ENCODE measurements at places on chromosomes 2 and 18.

- DNase-seq = no peak
These were observed 10.5 kb upstream of the ZAP70 start for GRCh38 chr2:97702731-97703470.

DNA sequence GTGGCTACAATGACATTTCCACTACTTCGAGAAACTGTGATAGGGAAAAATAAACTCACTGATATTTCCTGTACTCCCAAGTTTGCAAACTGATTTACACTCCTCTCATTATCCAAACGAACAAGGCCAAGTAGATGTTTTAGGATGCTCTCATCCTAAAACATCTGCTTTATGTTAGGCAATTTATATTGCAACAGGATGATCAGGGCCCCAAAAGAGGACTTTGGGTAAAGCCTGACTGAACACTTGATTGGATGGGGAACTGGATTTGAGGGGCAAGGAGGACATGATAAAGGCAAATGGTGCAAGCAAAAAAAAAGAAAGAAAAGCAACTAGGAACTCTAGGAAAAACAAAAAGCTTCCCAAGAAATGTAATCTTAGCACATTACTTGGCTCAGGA is 2.1 kb upstream of the HES6 start:
- DNase-seq = no peak

DNA sequence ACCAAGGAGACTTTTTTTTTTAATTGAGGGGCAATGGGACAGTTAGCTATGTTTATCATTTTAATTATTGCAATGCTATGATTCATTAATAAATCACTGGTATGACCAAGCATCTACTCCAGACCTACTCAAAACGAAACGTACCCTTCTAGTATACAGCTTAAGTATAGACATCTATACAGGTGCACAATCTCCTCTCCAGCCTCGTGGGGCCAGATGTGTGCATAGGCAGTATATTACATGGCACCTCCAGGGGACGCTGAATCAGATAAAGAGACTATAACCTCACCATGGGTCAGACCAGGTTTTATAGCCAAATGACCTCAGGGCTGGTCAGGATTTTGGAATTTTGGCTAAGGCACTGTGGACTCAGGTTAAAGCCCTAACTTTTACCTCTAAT is 86.6 kb downstream of the SS18 start:
- DNase-seq = no peak

DNA sequence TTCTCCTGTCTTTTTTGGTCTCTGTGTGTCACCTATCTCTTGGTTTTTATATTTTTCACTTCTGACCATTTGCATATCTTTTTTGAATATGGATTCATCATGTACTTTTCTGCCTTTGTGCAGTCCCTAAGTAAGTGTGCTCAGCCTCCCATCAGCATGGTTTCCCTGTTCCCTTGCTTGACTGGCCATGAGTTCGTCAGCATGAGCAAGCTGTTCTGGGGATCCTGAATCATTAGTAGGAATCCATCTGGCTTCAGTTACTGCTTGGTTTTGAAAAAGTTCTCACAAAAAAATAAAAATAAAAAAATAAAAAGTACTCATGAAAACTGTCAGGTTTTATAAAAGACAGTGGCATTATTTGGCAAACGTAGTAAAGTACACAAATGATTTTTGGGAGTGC is 144.1 kb downstream of the NCOA1 start:
- peak; percentile 44 for DNase-seq

GRCh38 chr2:197232010-197232409 is 78.6 kb downstream of the ANKRD44 start:
- no peak for DNase-seq

GRCh38 chr2:200584639-200585038 is 1.2 kb upstream of the AOX1 start:
- no peak for DNase-seq

GRCh38 chr2:136116151-136116812 is 1.7 kb downstream of the CXCR4 start:
- DNase-seq = no peak

DNA sequence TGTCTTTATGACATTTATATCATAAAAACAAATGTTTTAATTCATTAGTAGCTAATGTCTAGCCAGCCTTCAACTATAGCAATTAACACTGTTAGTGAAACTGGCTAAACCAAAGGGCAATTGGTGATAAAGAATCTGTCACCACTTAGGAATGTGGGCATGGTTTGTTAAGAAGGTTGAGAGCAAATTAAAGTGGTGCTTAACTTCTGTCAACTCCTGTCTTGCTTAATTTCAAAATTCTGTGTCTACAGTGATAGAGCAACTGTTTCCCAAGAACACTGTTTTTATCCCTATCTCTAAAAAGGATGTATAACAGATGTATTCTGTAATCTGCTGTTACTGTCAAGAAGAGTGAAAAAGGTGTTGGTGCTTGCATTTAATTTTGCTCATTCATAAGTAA is 36.5 kb downstream of the CFAP36 start:
- peak; percentile 30 for DNase-seq

- no peak for DNase-seq
These were observed 1131.7 kb upstream of the LRRTM1 start for GRCh38 chr2:81436256-81436655.

- no peak for DNase-seq
These were observed 19.1 kb downstream of the PLA2R1 start for GRCh38 chr2:160043265-160043664.

GRCh38 chr2:16658076-16658739 is 7.4 kb downstream of the CYRIA start:
- DNase-seq = no peak

DNA sequence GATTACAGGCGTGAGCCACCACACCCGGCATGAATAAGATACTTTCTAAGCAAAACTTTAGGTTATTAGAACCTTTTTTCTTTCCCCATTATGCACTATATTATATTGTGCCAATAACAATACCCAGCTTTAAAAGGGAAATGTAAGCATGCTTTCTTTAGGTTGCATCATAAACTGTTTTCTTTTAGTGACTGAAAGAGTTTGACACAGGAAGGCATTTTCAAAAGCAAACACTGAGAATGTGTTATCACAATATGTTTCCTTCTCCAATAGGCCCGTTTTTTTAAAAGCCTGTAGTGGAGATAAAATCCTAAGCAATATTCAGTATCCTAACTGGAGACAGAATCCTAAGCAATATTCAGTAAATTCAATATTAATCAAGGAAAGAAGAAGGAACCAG is 16.7 kb upstream of the EPB41L5 start:
- peak; percentile 5 for DNase-seq

- no peak for DNase-seq
These were observed 57.1 kb upstream of the MSH6 start for GRCh38 chr2:47725808-47726207.

DNA sequence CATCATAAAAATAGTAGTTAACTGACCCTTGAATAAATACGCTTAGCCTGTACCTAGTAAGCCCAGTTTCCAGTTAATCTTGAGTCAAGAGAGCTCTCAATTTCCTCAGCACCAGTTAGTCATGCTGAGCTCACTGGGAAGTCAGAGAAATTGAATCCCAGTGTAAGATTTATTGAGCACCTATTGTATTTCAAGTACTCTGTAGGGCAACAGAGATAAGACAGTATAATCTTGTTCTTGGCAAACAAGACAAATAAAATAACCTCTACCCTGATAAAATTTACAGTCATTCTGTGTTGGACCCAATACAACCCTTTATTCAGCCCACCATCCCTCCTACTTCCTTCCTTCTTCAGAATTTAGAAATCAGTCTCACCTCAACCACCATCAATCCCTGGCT is 71.9 kb upstream of the NRP2 start:
- peak; percentile 40 for DNase-seq

- DNase-seq = no peak
These were observed 8.3 kb downstream of the RNF149 start for GRCh38 chr2:101300164-101300563.

DNA sequence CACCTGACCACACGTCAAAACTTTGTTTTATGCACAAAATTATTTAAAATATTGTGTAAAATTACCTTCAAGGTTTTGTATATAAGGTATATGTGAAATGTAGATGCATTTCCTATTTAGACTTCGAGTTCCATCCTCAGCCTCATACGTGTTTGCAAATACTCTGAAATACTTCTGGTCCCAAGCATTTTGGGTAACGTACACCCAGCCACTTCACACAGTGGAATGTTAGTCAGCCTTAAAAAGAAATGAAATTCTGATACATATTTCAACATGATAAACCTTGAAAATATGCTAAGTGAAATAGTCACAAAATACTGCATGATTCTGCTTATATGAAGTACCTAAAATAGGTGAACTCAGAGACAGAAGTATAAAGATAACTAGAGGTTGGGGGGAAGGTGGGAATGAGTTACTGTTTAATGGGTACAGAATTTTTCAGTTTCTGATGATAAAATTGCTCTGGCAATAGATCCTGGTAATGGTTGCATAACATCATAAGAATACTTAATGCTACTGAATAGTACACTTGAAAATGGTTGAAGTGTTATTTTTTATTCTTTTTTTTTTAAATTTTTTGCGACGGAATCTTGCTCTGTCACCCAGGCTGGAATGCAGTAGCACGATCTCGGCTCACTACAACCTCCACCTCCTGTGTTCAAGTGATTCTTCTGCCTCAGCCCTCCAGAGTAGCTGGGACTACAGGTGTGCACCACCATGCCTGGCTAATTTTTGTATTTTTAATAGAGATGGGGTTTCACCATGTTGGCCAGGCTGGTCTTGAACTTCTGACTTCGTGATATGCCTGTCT is 24.0 kb downstream of the NOP58 start:
- DNase-seq = no peak

DNA sequence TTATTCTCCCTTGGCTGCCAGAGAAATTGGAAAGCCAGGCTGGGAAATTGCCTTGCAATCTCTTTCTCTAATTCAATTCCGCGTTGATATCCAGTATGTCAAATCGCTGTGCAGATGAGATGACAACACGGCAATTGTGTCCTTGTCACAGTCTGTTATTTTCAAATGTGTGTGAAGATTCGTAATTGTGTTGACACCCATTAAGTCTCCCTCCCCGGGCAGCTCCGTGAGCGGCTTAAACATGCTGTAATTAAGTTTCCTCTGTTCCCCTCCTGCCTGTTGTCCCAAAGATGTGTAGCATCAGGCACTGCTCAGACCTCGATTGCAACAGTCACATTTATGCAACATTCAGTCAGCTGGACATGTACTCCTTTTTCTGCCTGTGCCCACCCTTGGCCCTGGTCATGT is 209.5 kb downstream of the LPIN1 start:
- no peak for DNase-seq

DNA sequence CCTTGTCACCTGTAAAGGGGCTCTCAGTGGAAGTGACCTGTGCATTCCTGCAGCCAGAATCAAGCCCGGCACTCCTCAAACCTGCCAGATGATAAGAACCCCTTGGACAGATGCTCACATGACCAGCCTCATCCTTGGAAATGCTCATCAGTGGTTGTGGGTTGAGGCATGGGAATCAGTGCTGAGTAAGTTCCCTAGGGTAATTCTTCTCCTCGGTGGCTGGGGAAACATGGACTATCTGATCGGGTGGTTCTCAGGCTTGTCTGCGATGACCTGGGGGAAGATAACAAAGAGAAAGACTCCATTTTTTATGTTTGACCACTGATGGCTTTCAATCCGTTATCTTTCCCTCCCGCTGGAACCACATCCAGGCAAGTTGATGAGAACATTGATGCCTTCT is 84.0 kb downstream of the SPP2 start:
- DNase-seq = no peak

DNA sequence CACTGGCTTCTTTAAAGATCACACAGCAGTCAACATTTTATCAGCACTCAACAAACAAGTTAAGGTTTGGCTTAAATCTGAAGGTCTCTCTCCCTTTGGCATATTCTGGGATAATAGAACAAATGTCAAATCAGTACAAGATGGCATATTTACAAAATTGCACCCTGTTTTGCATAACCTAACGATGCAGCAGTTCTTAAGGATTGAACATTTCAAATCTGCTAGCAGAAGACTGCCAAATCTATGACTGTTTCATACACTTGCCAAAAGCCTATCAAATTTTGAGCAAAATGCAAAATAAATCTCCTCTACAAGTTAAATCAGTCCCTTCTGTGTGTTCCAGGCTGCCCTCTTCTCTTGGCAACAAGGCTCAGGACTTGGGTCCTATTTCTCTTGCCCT is 73.6 kb downstream of the DPP4 start:
- no peak for DNase-seq

GRCh38 chr2:46812361-46813019 is 103.1 kb downstream of the MCFD2 start:
- peak; percentile 99 for DNase-seq

DNA sequence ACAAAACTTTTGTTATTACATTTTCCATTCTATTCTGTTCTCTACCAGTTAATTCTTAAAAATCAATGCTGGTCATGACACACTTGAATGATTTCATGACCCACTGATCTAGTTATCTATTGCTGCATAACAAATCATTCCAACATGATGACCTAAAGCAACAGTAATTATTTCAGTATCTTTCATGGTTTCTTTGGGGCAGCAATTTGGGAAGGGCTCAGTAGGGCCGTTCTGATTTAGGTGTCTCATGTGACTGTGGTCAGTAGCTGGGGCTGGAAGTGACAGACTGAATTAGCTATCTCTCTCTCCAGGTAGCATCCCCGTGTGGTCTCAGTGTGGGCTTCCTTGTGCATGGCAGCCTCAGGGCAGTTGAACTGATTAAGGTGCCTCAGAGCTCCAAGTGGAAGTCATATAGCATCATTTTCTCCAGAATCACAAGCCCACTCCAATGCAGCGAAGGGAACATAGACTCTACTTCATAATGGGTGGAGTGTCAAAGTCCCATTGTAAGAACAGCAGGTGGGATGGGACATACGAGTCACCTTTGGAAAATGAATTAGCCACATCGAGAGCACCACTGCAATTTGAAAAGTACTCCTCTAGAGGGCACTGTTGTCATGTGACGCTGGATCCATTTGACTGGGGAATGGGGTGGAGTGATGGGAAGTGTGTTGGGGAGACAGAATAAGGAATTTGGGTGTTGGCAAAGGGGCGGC is 39.1 kb upstream of the FAM136A start:
- peak; percentile 42 for DNase-seq

DNA sequence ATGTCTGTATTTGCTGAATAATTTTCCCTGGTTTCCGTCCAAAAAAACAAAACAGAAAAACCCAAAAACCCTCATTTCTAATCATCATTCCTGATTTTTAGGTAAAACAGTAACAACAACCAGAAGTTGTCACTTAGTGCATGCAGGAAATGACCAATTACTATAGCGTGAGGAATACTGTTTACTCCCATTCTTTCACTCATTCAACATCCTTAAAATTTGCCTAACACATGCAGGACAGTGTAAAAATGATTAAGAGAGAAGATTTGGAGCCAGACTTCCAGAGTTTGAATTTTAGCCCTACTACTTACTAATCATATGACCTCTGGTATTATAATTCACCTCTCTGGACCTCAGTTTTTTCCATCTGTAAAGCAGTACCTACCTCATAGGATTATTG is 83.1 kb downstream of the FIGN start:
- no peak for DNase-seq

- no peak for DNase-seq
These were observed 211.0 kb downstream of the TGIF1 start for GRCh38 chr18:3660739-3661515.

Measured in fibroblast of skin of right quadriceps (primary cell).